ENCODE measurements at places on chromosomes 3 and 15.

DNA sequence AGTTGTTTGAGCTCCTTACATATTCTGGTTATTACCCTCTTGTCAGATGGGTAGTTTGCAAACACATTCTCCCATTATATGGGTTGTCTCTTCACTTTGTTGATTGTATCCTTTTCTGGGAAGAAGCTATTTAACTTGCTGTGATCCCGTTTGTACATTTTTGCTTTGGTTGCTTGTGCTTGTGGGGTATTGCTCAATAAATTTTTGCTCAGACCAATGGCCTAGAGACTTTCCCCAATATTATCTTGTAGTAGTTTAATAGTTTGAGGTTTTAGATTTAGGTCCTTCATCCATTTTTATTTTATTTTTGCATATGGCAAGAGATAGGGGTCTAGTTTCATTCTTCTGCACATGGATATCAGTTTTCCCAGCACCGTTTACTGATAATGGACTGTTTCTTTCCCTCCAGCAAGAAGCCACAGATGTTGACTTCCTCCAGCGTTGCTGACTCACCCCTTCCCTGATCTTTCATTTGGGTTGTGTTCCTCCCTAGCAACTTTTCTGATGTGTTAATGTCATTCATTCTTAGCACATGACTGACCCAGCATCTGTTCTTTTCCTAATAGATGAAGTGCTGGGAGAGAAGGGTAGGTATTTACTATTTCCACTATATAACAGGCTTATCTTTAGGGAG, 166.7 kb upstream of the SGO1 start:
- DNase-seq: peak; percentile 11

DNA sequence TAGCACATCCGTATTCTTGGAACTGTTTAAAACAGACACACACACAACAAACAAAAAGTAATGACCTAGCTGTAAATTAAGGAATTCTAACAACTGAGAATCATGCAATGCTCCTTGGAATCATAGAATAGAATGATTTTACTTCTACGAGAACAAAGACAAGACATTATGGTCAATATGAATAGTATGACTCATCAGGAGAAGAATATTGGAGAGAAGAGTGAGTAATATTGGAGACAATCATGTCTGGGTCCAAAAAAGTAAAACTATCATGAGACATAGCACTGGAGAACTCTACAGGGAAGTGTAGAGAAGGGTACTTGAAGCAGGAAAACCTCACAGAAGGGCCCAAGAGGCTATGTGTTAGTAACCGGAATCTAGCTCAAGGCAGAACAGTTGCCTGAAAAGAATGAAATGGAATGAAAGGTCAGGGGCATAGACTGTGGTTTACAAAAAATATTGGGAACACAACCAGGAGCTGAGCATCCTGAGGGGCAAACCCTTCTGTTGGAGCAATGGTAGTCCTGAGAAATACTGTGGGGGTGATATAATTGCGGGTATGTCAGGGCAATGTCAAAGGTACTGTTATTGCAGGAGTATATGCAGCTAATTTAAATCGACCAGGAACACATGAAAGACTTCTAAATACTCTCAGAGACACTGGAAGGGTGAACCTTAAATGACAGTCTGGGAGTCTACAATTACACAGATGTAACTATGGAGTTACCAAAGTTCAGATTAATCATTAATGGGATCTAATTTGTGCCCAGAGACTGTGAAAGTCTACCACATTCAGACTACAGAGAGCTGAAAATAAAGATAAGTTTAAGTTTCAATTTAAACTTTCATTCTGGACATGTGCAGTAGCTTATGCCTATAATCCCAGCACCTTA, 201.2 kb downstream of the BCHE start:
- no peak for DNase-seq

- peak; percentile 31 for DNase-seq
These were observed 155.1 kb downstream of the MECOM start for GRCh38 chr3:169508426-169508825.

GRCh38 chr3:66738625-66739365, 238.0 kb upstream of the LRIG1 start:
- no peak for DNase-seq

GRCh38 chr15:57544848-57545480, 46.7 kb upstream of the MYZAP start:
- DNase-seq: no peak

DNA sequence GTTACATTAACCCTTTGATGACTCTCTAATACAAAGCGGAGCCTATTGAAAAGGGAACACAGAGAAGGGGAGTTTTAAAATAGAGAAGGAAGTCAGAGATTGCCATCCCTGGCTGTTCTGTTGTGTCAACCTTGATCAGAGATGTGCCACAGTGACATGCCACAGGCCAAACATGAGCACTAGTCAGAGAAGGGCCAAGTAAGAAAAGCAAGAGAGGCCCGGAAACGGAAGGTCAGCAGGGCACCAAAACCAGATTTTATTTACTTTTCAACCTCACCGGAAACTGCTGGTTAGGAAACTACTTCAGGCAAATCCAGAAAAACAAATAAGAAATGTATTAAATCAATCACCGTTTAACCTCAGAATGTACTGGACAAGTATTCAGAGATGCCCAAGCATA, 171.8 kb downstream of the ALCAM start:
- no peak for DNase-seq

DNA sequence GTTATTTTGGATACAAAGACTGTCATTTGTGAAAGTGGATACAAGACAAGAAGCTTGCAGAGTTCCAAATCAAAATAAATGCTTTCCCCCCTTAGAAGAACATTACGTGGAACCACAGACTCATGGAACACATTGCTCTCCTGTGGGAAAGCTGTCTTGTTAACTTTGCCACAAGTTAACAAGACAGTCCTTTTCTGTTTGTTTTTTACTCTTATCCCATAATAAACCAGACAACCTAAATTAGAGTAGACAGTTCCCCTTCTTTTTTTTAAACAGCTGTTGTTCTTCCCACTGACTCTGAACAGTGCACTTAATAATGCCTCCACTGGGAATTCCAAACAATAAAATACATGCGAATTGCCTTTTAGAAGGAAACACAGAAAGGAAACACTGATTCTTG, 255.3 kb upstream of the UBE2E2 start:
- DNase-seq: no peak

- no peak for DNase-seq
These were observed 2.6 kb downstream of the MAP2K1 start for GRCh38 chr15:66389098-66389858.

- DNase-seq: no peak
These were observed 40.9 kb downstream of the FBN1 start for GRCh38 chr15:48604567-48604966.
